Activated T-helper 9 cell treated with anti-CD3 and anti-CD28 coated beads, Interleukin-2, amount 50 U/mL, for 16 hours (primary cell): ENCODE measurements at places on chromosomes 6 and 20.

DNA sequence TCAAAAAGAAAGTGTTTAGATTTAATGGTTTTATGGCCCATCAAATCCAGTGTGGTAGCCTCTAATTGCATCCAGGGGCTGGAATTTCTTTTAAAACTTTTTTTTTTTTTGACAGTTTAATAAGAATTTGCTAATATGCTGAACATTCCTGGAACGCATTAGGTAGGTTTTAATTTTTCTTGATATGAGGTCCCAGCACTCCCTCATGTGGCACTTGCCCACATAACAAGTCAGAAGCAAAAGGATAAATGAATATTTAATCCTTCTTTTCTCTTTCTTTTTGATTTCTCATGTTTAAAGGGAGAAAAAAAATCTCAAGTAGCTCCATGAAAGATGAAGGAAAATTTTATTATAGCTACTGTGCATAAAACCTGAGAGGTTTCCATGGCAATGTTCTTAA lies 13.5 kb downstream of the HAO1 start:
- no peak for DNase-seq

DNA sequence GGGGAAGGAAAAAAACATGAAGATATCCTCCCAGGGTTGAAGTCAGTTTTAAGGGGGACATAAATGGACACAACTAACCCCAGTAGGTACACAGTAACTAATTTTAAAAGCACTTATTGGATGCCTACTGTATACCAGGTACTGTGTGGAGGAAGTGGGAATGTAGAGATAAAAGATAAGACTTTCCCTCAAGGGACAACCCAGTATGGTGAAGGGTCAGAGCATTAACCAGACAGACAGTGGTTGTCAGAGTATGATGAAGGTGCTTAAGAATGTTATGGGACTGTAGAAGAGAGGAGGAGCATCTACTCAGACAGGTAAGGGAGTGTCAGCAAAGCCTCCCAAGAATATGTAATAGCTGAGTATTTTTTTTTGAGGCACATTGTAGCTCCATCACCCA lies 906 bp downstream of the ABCF1 start:
- no peak for DNase-seq

- DNase-seq: no peak
Observed at GRCh38 chr6:129546702-129547101, 163.3 kb downstream of the ARHGAP18 start.

DNA sequence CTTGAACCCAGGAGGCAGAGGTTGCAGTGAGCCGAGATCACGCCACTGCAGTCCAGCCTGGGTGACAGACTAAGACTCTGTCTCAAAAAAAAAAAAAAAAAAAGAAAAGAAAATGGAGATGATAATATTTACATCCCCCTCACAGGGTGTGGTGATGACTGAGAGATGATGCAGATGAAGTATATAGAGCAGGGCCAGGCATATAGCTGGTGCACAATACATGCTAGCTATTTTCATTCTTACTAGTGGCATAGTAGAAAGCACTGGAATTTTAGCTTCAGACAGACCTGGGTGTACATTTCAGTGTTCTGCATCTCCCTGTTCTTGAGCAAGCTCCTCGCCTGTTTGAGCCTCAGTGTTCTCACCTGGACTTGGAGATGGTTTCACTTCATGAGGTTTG lies 36.9 kb downstream of the CEBPB start:
- DNase-seq: no peak

- no peak for DNase-seq
Observed at GRCh38 chr20:7792150-7792869, 147.9 kb downstream of the HAO1 start.

- DNase-seq: no peak
Observed at GRCh38 chr6:8481727-8482126, 46.4 kb upstream of the SLC35B3 start.

DNA sequence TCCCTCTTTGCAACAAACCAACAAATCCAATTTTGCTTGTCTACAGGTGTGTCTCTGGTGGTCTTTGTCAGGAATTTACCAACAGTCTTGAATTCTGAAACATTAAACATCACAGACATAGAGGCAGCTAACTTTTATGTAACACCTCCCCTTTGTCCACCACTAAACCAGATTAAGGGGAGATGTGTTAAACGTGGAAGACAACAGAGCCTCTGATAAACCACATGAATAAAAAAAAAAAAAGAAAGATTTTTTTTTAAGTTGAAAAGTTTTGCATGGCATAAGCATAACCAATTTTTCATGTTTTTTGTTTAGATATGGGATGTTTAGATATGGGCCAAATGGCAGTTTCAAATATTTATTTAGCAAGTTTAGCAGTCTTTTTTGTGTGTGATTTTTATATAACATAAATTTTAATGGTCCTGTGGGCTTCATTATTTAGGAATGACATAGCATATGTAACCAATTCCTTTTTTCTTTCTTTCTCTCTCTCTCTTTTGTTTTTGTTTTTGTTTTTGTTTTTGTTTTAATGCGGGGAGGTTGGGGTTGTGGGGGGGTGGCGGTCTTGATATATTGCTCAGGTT lies 60.7 kb upstream of the BTN3A2 start:
- no peak for DNase-seq

- DNase-seq: no peak
Observed at GRCh38 chr6:165059032-165059431, 250.4 kb downstream of the C6orf118 start.

GRCh38 chr20:37845241-37845681 lies 57.7 kb upstream of the VSTM2L start:
- no peak for DNase-seq

DNA sequence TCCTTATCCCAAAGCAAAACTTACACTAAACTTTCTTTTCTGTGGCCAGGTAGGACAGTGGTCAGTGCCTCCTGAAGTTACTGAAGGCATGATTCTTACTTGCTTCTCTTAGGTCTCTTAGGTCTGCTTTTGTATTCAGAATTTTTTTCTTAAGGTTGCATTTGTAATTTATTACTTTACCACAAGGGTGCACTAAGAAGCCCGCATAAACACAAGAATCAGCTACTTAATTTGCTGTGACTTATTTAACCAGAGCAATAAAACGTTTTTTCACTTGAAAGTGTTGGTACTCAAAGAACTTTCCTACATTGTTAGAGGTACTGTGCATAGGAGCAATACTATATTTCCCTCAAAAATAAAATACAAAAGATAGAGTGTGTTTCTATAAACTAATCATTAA lies 75.4 kb upstream of the LAMA2 start:
- DNase-seq: no peak

DNA sequence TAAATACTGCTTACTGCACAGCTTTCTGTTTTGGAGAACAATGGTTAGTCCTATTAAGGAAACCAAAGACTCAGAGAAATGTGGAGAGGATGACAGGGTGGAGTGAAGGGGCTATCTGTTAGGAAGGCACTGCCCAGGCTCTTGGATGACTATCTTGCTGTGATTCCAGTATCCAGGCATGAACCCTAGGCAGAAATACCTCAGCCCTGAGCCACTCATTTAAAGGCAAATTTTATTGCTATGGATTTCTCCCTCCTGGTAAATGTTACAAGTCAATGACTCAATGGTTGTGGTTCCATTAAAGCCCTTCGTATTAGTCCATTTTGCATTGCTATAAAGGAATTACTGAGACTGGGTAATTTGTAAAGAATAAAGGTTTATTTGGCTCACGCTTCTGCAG lies 25.9 kb downstream of the ADGRF4 start:
- no peak for DNase-seq

DNA sequence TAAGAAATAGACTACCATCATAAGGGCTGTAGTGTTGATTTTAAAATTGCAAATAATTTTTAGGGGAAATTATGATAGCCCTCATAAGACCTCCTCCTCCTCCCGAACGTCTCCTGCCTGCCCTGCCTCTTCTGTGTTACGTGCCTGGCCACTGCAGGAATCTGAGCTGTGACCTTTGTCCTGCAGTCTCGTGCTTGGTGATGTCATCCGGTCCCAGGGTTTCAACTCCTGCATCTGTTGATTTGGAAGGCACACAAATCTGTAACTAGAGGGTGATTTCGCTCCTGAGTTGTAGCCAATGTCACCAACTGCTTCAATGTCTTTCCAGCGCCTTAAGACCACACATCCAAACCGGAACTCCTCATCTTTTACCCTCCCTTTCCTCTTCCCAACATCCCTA lies 163.2 kb downstream of the AIG1 start:
- DNase-seq: no peak

DNA sequence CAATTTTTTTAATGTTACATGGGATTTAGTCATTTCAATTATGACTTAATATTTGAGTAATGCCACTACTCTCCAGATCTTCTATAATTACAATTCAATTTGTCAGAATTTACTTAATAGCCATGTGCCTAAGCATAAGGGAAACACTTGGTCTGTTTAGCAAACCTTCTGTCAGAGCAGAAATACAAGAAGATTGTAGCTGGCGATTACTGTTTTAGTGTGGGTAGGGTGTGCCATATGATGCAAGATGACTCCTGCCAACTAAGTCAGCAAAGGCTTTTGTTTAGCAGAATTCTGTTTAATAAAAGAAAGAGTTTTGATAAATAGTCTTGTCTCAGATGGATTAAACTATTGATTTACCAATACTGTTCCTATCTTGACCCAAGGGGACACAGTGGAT lies 455.4 kb downstream of the RNF144B start:
- DNase-seq: no peak

DNA sequence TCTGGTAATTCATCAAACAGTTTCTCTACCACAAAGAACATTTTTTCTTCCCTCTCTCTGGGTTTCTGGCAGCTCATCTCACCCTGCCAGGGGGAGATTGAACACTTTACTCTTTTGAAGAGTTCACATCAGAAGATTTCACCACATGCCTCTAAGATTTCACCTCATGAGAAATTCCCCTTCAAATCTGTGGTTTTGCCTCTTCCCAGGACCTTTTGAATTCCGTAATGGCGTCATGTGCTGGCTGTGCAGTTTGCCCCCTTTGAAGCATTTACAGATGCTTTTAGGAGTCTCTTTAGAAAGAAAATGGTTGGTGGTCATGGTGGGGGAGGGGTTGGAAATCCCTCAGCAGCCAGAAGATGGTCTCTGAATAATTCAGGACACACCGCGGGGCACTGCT lies 486.1 kb downstream of the QKI start:
- DNase-seq: no peak

DNA sequence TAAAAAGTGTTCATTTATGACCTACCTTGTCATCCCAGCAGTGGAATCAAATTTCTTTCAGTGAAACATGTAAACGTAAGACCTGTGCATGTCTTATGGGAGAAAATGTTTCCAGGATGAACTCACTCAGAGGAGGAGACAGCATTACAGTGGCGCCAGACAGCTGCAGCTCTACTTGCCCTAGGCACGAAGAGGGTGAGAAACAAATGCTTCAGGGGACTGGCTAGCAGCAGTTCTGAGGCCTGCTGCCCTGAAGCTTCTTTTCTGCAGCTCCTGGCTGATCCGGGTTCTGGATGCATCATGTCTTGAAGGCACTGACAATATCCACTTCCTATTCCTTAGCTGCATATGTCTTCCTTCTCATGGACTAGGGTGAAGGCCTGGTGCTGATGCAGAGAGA lies 120.2 kb downstream of the QRSL1 start:
- DNase-seq: no peak

GRCh38 chr6:84651583-84651982 lies 112.8 kb downstream of the TBX18 start:
- no peak for DNase-seq

DNA sequence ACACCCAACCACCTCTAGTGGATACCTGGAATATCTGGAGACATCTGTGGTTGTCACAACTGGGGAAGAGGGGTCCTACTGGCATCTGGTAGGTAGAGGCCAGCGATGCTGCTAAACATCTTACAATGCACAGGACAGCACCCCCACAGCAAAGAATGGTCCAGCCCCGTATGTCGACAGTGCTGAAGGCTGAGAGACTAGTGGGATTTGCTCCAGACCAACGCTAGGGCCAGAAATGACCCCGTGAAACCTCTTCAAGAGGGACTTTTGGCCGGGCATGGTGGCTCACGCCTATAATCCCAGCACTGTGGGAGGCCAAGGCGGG lies 7.2 kb downstream of the PREX1 start:
- no peak for DNase-seq

- DNase-seq: no peak
Observed at GRCh38 chr6:134531611-134532010, 213.7 kb upstream of the SGK1 start.

- DNase-seq: no peak
Observed at GRCh38 chr6:166046226-166046625, 121.4 kb downstream of the TBXT start.

- no peak for DNase-seq
Observed at GRCh38 chr6:142162780-142163179, 15.7 kb downstream of the VTA1 start.
